Right lobe of liver (tissue), 6 donors: ENCODE measurements at places on chromosomes 6 and 20. TPM values are rescaled to one million over a fixed set of nuclear protein-coding genes. Genes with fewer than 3 reads are reported as not detected.

MAP3K4 gene
- total RNA-seq = 16.7 TPM

ID4 gene
- 0.46 TPM for total RNA-seq

ADGRF5 gene
- total RNA-seq = 11.4 TPM

FGD2 gene
- 15.6 TPM for total RNA-seq

CDKN1A gene
- total RNA-seq = 20.0 TPM

DNA sequence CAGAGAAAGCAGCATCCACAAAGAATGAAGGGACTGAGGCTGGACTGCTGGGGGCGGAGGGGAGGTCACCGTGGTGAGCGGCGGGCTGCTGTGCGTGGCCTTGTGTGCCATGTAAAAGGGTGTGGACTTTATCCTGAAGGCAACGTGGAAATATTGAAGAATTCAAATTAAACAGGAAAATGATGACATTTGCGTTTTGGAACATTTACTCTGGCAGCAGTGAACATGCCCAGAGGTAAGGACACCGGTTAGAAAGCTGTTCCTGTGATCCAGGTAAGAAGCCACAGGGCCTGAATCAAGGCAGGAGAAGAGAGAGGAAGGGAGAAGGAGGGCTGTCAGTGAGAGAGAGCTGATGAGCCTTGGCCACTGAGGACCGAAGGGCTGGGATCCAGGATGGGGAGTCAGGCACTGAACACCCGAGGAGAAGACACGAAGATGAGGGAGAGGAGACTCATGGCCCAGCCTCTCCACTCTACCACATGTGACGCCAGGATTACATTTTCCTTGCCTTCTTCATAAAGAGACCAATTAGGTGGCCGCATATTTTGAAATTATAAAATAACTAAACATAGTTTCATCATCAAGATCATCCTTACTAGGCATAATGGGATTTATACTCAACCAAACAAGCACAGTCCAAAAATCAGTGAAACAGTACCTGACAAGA lies 58.4 kb downstream of the TRAM2 start:
- DNase-seq = peak; percentile 69
- H3K36me3 ChIP-seq = peaks cover 18% of the 10 kb centered on the region
- peak overlapping the region; percentile 91 for H3K27ac ChIP-seq
- no peaks in the 10 kb centered on the region for H3K27me3 ChIP-seq

DNA sequence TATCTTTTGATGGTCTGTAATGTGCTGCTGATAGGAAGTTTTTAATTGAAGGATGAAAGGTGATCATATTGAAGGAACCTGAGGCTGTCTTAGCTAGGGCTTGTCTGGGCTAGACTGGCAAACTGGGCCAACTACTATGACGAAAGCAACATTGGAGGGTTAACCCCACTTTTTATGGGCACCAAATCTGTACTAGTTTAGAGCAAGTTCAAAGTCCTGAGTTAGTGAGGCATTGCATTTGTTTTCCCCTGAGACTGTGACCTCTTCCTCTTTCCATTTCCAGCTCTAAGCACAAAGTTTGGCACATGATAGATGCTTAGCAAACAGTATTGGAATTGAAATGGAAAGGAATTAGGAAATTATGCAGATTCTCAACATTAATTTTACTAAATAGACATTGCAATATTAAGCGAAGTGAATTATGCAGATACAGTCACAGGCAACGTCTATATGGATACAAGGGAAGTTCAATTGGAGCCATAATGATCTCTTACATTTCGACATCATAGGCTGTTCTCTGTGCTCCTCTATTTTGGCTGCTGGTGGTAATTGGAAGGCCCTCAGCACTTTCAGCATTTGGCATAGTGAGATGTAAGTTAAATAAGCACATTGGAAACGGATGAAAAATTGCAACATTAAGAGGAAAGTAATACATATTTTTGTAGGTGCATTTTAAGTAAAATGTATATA lies 22.2 kb downstream of the CEP57L1 start:
- H3K27me3 ChIP-seq = no peaks in the 10 kb centered on the region
- no peaks in the 10 kb centered on the region for H3K4me1 ChIP-seq
- H3K27ac ChIP-seq = peak overlapping the region; percentile 86
- DNase-seq = no peak
- H3K4me3 ChIP-seq = no peak overlapping the region
- no peaks in the 10 kb centered on the region for H3K36me3 ChIP-seq

GRCh38 chr6:43268355-43268700 lies 25.0 kb downstream of the TTBK1 start:
- H3K36me3 ChIP-seq = no peaks in the 10 kb centered on the region
- H3K4me1 ChIP-seq = peaks cover 41% of the 10 kb centered on the region
- H3K27ac ChIP-seq = peak overlapping the region; percentile 62
- H3K27me3 ChIP-seq = no peaks in the 10 kb centered on the region

GRCh38 chr6:112909781-112910180 lies 562.7 kb downstream of the RFPL4B start:
- H3K4me1 ChIP-seq = no peaks in the 10 kb centered on the region
- H3K27ac ChIP-seq = no peak overlapping the region
- no peak for DNase-seq
- no peaks in the 10 kb centered on the region for H3K36me3 ChIP-seq
- H3K27me3 ChIP-seq = no peaks in the 10 kb centered on the region

DNA sequence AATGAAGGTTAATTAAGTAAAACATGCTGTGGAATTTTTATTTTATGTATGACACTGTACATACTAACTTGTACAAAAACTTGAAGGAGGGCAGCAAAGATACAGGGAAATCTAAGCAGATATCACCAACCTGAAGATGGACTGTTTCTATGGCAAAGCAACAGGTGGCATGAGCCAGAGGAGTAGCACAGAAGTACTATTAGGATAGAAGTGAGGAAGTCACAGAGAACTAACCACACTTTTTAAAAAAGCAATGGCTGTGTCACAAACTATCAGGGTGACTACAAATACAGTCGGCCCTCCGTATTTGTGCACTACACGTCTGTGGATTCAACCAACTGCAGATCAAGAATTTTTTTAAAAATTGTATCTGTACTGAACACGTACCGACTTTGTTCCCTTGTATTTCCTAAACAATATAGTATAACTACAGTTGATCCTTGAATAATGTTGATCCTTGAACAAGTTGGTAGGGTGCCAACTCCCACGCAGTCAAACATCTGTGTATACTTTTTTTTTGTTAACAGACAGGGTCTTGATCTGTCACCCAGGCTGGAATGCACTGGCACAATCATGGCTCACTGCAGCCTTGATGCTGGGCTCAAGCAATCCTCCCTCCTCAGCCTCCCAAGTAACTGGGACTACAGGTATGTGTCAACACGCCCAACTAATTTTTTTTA lies 61.0 kb downstream of the NUDT3 start:
- no peaks in the 10 kb centered on the region for H3K4me1 ChIP-seq
- no peaks in the 10 kb centered on the region for H3K27me3 ChIP-seq
- H3K4me3 ChIP-seq = no peak overlapping the region
- no peak for DNase-seq

GRCh38 chr6:166942393-166943168 lies 13.8 kb downstream of the RNASET2 start:
- no peak overlapping the region for H3K27ac ChIP-seq
- H3K36me3 ChIP-seq = peaks cover 19% of the 10 kb centered on the region
- DNase-seq = no peak
- no peaks in the 10 kb centered on the region for H3K4me1 ChIP-seq

DNA sequence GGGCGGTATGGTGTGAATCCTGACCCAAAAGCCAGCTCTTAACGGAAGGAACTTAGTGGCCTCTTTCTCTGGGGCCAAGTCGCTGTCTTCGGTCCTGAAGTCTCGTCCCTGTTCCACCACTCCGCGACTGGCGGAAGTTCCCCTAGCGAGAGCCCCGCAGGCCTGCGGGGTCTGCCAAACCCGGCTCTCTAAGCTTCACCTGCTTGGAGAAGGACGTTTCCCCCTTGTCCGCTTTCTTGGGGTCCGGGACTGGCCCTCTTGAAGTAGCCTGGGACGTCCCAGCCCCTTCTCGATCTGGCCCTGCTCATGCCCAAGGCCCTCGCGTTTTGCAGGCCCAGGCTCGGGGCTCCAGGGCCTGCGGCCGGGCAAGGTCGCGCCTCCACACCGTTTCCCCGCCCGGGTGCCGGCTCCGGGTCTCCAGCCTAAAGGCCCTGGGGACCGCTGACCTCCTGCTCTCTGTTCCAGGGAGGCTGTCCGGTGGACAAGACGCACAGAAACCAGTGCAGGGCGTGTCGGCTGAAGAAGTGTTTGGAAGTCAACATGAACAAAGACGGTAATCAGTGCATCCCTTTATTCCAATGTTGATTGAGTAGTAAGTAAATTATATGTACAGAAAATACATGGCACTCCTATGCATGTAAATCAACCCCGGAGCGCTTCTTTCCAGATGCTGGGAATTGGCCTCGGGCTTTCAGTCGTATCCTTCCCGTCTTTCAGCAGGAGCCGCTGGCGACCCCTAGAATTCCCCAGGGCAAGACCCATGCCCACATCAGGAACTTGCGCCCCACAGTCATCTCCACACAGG lies 8.8 kb downstream of the NR2E1 start:
- no peak overlapping the region for H3K27ac ChIP-seq
- H3K36me3 ChIP-seq = no peaks in the 10 kb centered on the region
- DNase-seq = peak; percentile 36
- H3K4me1 ChIP-seq = no peaks in the 10 kb centered on the region
- H3K4me3 ChIP-seq = no peak overlapping the region
- peaks cover 5% of the 10 kb centered on the region for H3K27me3 ChIP-seq

DNA sequence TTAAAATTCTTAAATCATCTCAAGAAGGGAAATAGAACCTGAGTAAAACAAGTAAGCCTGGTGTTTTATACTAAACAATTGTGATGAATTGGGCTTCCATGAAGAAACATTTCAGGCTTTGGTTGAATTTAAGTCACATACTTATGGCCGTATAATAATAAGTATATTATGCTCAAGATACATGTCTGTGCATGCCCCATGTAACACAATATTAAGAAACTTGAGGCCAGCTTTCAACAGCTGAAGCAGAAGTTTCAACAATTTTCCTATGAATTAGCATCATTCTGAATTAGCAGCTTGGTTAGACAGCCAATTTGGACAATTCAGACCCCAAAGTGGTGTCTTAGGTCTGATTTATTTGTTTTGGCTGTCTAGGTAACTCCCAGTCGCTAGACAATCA lies 243.7 kb downstream of the MYLK4 start:
- H3K27me3 ChIP-seq = no peaks in the 10 kb centered on the region
- no peaks in the 10 kb centered on the region for H3K36me3 ChIP-seq
- DNase-seq = no peak
- H3K27ac ChIP-seq = no peak overlapping the region
- H3K4me1 ChIP-seq = peaks cover 6% of the 10 kb centered on the region

DNA sequence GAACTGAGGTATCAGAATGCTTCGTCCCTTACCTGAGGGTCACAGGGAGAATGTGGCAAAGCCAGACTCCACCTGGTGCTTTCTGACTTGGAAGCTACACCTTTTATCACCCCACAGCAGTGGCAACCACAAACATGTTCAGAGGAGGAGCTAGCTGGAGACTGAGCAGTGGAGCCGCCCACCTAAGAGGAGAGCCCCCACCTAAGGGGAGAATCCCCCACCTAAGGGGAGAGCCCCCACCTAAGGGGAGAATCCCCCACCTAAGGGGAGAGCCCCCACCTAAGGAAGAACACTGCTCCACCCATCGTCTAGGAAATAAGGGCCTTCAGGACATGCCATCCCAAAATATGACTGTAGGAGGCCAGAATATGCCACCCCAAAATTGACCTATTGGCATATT lies 4.0 kb downstream of the SLC52A3 start:
- H3K27me3 ChIP-seq = no peaks in the 10 kb centered on the region
- no peak overlapping the region for H3K27ac ChIP-seq
- H3K4me1 ChIP-seq = no peaks in the 10 kb centered on the region
- DNase-seq = no peak
- no peaks in the 10 kb centered on the region for H3K36me3 ChIP-seq

- no peaks in the 10 kb centered on the region for H3K4me1 ChIP-seq
- no peak for DNase-seq
- H3K27ac ChIP-seq = no peak overlapping the region
Measured at GRCh38 chr20:8812817-8813216, 256.1 kb upstream of the PLCB4 start.

DNA sequence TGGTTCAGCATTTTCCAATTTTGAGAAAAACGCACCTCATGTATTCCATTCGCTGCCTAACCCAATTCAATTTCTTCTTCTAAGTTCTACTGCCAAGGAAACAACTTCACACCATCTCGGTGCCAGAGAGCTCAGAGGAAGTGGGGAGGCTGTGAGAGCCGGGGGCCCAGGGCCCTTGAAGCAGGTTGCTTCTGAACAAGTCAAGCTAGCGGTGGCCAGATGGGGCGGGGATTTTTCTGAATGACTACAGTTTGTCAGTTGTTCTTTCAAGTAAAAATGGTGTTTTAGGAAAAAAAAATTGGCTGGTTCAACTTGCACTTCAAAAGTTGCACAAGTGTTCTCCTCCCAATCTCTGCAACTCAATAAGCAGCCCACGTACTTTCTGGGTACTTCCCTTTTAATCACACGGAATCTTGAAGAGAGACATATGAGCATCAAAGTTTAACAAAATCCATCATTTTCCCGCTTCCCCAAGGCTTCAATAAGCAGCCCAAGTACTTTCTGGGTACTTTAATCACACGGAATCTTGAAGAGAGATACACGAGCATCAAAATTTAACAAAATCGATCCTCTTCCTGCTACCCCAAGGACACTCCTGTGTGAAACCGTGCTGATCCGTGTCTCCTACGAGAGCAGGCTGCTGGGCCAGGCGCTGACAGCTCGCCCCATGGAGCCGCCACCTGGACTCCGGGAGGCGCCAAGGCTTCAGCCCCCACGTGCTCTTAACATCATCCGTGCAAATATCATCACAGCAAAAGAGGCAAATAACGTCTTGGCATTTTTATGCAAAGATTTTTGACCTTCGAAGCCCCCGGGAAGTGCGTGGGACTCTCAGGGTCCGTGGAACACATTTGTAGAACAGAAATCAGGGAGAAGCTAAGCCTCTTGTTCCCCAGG lies 186.7 kb upstream of the PDE10A start:
- no peaks in the 10 kb centered on the region for H3K27me3 ChIP-seq
- H3K4me1 ChIP-seq = no peaks in the 10 kb centered on the region
- H3K27ac ChIP-seq = no peak overlapping the region
- no peak overlapping the region for H3K4me3 ChIP-seq
- no peak for DNase-seq

DNA sequence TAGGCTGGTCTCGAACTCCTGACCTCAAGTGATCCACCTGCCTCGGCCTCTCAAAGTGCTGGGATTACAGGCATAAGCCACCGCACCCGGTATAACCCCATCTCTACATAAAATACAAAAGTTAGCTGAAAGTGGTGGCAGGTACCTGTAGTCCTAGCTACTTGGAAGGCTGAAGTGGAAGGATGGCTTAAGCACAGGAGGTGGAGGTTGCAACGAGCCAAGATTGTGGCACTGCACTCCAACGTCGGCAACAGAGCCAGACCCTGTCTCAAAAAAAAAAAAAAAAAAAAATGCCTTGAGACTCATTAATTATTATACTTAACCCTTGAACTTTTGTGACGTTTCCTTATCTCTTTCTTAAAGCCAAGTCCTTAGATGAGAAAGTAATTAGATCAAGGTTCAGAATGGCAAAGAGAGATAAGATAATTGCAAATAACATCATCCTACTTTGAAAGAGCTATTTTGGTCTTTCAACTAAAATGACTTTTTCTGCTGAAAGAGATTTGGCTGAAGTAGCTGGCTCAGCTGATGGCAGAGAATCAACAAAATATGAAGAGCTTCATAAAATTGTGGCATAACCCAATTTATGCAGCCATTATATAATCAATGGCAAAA lies 4.7 kb upstream of the SHLD1 start:
- H3K4me3 ChIP-seq = no peak overlapping the region
- no peak for DNase-seq
- H3K4me1 ChIP-seq = no peaks in the 10 kb centered on the region
- H3K27me3 ChIP-seq = no peaks in the 10 kb centered on the region
- no peak overlapping the region for H3K27ac ChIP-seq
